ENCODE measurements at places on chromosomes 1 and 21.
A peak's percentile ranks its signal among the peaks of the same experiment; 100 is the strongest.

DNA sequence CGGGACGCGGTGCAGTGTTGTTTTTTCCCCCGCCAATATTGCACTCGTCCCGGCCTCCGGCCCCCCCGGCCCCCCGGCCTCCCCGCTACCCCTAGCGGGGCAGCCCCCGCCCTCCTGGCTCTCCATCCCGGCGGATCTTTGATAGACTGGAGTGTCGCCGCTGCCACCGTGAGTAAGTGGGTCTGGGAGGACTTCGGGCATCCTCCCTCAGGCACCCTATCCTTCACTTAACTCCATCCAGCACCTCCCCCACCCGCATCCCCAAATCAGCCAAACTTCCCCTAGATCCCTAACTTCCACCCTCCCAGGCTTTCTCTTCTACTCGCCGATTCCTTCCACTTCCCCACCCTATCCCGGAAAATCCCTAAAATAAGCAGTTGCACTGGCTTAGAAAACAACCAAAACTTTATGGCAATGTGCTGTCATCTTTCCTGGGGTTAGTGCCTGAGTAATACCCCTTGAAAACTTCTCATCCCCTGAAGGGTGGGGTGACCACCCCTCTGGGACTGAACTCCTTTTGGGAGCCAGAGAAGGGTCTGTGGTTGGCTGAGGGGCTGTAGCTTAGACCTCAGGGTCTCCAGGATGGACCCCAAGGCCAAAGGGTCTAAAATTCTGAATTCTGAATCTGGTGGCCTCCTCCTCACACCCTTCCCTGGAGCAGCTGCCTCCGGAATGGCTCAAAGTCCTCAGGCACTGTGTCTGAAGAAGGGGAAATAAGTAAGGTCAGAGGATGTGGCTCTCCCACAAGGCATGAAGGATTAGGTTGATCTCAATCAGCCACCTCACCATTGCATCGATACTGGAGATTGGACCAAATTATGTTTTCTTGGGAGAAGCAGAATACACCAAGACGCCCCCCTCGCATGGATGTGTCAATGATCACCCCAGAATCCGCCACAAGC is 12.2 kb downstream of the THBS3 start:
- no peak for DNase-seq

DNA sequence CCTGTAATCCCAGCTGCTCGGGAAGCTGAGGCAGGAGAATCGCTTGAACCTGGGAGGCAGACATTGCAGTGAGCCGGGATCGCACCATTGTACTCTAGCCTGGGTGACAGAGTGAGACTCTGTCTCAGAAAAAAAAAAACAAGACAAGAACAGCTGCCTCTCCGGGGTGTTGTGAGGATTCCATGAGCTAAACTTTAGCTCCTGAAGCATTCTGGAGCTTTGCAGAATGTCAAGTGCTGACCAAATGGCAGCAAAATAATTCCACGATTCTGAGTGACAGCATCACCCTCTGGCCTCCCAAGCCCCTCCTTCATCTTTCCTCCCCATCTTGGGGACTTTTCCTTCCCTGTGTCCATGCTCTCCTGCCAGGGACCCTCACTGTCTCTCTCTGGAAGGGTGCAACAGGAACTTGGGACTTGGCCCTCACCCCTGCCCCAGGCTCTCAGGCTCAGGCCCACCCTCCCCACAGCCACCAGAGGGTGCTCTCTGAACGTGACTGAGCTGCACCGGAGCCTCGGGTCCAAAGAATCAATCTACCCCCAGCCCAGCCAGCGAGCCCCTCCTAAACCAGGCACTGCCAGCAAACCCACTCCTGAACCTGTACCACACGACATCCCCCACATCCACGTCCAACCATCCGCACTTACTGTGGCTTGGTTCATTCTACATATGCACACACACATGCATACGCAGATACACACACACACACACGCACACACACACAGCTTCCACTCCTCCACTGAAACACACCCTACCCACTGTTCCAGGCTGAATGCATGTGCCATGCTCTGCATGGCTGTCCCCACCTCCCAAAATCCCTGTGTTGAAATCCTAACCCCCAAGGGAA is 45.7 kb downstream of the ACOT7 start:
- DNase-seq, result no peak

DNA sequence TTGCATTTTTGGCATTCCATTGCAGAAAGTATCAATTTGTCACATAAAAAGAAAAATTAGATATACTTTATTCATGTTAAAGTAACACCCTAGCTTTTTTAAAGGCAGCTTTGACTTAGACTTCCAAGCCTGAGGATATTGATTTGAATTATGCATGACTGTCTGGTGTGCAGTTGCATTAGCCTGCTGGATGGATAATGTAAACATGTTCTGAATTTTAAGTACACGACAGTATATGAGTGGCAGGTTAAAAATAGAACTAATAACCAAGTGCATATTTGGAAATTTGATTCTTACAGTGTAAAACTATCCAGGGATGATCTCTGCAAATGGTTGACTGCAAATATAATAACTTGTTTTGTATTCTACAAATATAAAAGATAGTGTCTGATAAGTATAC is 124.0 kb downstream of the SYT14 start:
- DNase-seq, result no peak

GRCh38 chr1:117579221-117579906 is 26.5 kb upstream of the TENT5C start:
- no peak for DNase-seq

GRCh38 chr1:200302192-200302920 is 107.5 kb downstream of the ZNF281 start:
- DNase-seq, result no peak

DNA sequence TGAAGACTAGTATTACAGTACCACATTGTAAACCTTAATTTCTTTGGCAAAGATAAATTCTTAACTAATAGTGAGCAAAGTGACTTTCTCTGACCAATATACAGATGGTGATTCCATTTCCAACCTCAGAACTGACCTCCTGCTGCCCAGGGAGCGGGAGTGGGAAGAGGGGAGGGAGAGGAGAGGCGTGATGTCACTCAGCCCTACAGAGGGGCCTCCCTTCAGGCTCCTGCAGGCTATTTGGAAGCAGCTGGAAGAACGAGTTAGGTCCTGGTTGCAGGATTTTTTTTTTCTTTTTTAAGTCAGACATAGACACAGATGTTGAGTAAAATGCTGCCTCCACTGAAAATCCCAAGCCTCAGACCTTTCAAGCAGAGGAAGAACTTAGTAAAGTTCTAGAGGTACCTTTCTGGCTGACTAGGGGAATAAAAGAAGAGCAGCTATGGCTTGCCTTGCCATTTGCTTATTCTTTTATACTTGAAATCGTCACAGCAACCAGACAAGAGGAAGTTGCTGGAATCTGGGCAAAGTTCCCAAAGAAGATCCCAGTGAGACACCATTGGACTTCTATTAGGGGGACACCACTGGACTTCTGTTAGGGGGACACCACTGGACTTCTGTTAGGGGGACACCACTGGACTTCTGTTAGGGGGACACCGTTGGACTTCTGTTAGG is 54.5 kb downstream of the EXO1 start:
- no peak for DNase-seq

DNA sequence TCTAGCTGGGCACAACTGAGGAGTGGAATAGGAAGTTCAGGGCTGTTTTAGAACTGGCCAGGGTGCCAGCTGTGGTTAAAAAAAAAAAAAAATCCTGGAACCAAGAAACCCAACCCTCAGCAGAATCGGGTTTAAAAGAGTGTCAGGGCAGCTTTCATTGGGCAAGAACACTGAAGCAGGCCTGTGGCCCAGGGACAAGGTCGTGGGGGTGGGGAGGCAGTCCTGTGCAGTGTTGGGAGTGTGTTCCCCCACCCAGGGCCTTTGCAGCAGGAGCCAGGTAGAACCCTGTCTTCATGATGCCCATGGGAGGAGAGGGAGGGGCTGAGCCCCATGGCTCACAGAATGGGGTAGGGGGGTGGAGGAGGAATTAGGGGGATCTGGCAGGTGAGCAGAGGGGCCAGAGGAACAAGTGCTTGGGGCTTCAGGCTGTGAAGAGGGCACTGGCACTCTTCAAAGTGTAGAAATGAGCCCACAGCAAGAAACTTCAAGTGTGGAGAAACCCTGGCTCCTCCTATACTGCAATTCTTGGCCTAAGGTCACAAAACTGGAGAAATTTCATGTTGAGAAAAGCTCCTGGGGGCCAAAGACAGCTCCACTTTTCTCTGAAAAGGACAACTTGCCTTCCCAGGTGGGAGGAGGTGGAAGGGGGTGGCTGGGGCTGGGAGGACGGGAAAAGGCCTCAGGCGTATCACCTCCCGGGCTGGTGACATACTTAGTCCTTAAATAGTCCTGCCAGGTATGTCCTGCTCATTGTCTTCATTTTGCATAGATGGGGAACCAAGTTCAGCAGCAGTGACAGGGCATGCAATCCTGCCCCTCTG is 39.3 kb downstream of the KIAA1614 start:
- no peak for DNase-seq

- DNase-seq, result no peak
Measured at GRCh38 chr1:172837816-172838679, 179.1 kb downstream of the FASLG start.

DNA sequence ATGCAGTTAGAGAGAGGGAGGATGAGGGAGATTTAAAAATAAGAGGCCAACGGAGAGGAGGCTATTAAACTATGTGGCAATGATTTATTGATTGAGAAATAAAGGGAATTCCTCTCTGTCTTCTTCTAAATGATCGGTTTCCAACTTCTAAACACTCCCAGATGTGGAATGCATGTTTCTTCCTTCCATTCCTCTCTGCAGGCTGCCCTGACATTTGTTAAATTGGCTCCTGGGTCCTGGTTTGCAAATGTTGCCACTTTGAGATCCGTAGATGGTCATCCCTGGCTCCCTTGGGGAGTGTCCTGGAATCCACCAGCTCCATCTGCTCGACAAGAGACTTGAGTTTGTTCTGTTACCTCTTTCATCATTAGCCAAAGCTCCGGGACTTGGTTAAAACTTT is 10.3 kb upstream of the C1orf198 start:
- peak; percentile 98 for DNase-seq

DNA sequence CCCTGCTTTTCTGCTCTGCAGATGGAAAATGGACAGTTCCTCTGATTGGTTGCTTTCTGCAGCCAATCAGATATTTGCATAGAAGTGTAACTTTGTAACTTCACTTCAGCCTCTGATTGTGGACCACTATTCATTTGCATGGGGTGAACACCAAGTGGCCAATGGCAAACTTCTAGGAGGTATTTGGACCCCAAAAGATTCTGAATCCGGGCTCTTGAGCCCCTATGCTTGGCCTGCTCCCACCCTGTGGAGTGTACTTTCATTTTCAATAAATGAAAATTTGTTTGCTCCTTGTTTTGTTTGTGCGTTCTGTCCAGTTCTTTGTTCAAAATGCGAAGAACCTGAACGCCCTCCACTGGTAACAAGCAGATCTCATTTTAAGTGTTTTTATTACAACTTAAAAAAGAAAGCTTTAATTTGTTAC is 6.4 kb upstream of the GSTM4 start:
- no peak for DNase-seq

- no peak for DNase-seq
Measured at GRCh38 chr1:155591770-155592169, 18.2 kb upstream of the MSTO1 start.

- no peak for DNase-seq
Measured at GRCh38 chr1:237891979-237892378, 1.3 kb upstream of the ZP4 start.

DNA sequence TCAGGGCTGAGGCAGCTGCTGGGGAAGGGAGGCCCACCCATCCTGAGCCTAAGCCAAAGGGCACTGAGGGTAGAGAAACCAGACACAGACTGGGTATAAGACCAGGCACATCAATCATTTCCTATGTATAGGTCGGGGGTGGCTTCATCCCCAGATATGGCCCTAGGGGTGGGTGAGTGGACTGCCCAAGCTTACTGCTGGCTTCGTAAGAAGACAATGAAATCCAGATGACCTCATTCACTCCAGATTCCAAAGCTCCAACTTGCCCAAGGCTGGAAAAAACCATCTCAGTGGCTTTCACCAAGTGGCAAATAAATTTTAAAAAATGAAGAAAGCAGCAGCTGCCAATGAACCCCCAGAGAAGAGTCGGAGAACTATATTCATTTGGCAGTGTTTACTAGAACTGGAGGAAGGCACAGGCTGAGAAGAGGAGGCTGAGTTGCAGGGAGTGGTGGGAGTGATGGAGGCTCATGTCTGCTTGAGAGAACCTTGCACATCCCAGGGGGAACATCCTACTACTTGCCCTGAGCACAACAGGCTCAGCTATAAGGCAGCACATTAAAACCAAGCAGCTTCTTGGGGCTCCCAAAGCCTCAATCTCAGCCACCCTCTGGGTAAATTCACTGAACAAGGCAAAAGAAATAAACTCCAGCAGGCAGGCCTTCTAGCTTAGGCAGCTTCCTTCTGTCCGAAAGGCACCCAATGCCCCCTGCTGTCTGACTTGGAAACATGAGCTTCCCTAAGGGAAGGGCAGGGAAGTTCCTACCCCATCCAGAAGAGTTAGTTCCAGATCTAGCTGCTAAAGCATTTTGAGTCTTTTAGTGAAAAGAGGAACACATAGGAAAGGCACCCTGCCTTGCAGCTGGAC is 14.1 kb downstream of the PEA15 start:
- DNase-seq, result peak; percentile 36

GRCh38 chr1:8314346-8315280 is 3.3 kb upstream of the SLC45A1 start:
- peak; percentile 24 for DNase-seq

DNA sequence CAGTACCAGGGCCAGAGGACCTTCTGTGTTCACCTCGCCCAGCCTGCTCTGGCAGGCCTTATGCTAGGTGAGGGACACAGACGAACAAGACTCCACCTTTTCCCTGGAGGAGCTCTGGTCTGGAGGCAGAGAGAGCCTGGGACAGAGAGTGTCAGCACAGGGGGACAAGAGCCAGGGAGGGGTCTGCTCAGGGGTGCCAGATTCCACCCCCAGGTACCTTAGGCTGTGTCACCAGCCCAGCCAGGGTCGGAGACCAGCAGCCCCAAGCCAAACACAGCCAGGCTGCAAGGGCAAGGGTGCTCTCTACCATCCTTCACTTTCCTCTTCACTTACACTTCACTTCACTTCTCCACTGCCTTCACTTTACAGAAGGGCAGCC is 4.3 kb upstream of the LRP8 start:
- no peak for DNase-seq

- no peak for DNase-seq
Measured at GRCh38 chr1:201064806-201065205, 41.3 kb upstream of the KIF21B start.

DNA sequence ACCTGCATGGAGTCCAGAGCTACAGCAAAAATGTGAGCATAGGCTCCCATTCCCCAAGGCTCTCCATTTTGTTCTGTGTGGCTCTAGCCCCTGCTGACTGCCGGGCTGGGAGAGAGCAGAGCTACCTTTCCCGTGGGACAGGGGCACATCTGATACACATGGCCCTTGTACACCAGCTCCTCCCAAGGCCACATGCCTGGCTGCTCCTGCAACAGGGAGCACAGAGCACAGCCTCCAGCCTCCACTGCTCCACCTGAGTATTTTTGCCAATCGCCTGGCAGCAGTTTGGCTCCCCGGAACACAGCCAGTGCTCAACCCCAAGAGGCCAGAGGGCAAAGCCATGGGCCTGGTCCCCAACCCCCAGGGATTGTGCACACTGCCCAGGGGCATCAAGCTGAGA is 146.5 kb downstream of the CHD1L start:
- no peak for DNase-seq

GRCh38 chr1:29974316-29974724 is 738.0 kb downstream of the PTPRU start:
- peak; percentile 49 for DNase-seq

DNA sequence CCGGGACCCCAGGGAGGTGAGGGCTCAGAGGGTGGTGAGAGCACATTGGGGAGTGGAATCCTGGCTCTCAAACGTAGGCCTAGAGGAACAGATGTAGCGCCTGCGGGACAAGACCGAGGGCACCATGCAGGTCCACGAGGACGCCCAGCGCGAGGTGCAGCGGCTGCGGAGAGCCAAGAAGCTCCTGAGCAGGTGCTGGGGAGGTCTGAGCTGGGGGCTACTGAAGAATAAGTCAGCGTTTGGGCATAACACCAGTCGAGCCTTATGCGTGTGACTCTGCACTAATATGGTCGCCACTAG is 2.6 kb upstream of the NBPF3 start:
- DNase-seq, result no peak
